Left ventricle myocardium superior (tissue), 1 donor: ENCODE measurements at places on chromosomes 2 and 18.

DNA sequence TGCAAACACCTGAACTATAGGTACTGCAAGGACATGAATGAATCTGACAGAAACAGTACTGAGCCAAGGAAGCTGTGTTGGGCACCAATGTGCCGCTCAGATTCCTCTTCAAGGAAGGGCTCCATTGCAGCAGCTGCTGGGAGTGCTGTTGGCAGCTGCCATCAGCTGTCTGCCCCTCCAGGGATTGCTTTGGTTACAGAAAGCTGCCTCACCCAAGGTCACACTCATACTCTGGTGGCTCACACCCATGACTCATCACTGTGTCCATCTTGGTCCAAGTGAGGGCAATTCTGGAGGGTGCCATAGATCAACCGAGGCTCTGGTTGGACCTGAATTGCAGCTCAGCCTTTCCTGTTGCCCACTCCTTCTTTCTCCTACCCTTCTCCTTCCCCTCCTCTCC is 24.4 kb upstream of the TRPM8 start:
- no peak for DNase-seq

DNA sequence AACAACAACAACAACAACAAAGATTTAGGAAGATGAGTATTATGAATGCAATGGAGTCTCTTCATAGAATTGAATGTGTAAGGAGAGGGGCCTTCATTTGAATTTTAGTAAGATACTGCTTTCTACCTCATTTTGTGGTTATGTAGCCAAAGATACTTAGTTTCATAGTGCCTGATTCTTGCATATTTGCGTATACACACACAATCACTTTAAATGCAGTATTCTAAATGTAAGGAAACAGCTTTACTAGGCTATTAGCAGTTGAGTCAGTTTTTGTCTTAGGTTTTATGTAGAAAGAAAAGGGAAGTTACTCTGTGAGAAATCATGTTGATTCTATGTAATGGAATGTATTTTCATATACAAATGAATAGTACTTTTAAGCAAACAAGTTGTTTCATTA is 80.5 kb downstream of the HAUS1 start:
- DNase-seq = no peak

GRCh38 chr2:27736031-27736889 is 35.3 kb upstream of the MRPL33 start:
- no peak for DNase-seq

GRCh38 chr18:77250501-77250925 is 865 bp downstream of the GALR1 start:
- DNase-seq = no peak

DNA sequence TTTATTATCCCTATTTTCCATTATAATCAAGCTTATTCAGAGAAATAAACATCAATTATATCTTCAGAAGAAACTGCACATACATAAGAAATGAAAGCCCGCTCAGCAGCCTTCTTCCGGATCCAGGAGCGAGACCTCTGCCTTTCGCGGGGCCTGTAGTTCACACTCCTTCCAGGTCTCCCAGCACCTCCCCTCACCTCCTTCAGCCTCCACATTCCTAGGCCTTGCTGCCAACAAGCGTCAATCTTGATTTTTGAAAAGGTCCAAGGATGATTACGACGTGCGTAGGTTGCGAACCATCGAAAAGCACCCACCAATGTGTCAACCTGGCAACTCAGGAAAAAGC is 355 bp upstream of the KIDINS220 start:
- DNase-seq = no peak

- no peak for DNase-seq
Observed at GRCh38 chr2:65366595-65367125, 65.7 kb downstream of the SPRED2 start.

DNA sequence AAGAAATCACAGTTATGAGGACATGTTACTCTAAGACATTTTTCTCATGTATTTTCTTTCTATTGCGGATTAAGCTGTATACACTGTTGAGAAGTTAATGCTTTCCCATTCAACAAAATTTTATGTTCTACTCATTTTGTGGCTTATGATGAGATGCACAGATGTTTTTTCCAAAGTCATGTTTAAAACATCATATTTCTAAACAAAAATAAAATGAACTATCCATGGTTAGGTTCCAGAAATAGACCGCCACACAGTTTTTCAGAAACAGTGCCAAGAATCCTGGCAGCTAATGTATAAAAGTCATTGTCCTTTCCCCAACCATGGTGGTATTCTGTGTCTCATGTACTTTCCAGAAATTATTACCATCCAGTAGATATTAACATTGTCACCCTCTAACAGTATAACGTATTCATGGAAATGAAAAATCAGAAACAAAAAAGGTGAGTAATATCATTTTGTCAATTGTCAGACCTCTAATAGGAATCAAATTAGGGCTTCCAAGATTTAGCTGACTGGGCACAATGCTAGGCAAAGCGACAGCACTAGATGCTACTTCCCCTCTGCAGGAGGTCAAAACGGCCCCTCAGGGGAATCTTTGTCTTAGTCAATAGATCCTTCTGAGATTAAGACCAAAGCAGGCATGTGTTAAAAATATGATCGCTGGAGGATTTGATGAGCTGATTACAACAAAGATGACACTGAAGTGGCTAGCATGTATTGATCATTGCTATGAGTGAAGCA is 54.4 kb upstream of the ZNF397 start:
- DNase-seq = no peak

- no peak for DNase-seq
Observed at GRCh38 chr2:104897515-104898184, 43.7 kb downstream of the POU3F3 start.

- DNase-seq = no peak
Observed at GRCh38 chr2:157864857-157865430, 11.2 kb downstream of the ACVR1 start.

DNA sequence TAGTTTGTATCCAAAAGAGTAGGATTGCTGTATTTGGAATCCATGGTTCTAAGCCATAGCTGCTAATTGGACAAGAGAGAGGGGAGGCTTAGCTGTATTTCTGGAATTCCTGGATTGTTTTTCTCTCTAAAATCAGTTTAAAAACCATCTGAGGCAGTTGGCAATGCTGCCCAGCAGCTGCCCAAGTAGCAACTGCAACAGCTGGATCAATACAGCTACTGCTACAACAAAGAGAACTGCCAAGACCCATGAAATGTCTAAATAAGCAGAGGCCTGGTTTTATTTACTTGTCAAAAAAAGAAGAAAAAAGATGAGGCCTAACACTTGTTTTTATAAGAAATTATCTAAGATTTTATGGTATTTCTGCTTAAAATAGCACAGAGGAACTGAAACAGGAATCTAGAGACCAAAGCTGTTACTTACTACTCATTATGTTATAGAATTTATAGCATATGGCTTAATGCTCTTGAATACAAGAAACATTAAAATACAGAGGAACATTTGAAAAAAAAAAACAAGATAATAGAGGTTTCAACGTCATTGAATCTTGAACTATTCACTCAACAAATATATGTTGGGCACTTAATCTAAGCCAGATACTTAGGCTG is 39.1 kb downstream of the TMEFF2 start:
- DNase-seq = no peak

DNA sequence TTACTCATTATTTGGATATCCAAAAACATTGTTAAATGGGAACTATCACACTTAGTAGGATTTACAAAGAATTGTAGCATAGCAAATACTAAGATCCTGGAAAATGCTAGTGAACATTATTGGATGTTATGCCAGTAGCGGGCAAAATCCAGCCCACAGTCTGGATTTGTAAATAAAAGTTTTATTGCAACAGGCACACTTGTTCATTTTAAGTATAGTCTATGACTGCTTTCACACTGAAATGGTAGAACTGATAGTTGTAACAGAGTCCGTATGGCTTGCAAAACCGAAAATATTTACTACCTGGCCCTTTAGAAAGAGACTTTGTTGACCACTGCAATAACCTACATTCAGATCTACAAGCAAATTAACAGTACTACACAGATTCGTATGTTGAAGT is 53.6 kb downstream of the ACVR1 start:
- DNase-seq = no peak

DNA sequence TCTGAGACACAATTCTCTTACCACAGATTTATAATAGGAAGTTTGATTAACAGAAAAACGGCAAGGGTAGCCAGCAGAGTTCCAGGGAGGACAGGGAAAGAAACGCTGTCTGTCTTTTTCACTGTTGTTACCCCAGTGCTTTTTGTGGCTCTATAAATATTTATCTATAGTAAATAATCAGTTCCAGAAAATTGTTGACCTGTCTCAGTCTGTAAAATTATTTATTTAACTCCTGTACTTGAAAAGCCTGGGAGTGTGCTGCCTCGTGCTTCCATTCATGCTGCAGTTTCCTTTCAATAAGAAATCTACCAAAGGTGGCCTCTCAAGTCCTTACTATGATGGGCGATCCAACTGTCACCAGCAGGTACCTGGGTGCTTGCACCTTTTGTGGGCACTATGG is 102.9 kb downstream of the ETAA1 start:
- no peak for DNase-seq

DNA sequence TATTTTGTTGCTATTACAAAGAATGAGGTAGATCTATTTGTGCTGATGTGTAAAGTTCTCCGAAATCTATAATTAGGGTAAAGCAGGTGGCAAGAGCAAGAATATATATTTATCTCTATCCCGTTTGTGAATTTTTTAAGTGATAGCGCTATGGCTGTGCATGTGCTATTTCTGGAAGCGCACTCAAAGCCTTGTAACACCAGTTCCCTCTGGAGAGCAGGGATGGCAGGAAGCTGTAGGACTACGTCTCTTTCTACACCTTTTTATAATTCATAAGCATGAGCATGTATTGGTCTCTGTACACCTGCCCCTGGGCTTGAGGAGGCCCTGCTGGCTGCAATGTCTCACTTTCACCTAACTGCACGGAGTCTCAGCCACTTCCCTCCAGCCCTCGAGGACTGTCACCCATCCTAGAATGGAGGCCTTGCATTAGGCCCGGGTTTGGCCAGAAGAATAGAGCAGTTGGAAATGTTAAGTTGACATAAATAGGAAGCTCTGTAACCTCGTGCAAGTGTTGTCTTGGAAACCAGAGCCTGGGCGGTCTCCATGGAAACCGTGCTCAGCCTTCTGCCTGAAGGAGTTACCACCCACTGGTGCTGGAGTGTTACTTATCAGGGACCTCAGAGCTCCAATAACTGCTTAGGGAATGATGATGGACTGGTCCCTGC is 20.9 kb downstream of the ITM2C start:
- peak; percentile 33 for DNase-seq

GRCh38 chr2:177501186-177501585 is 108.6 kb downstream of the AGPS start:
- no peak for DNase-seq
